ENCODE measurements at places on chromosomes 3 and 15.

GRCh38 chr3:101542957-101543356, 18.7 kb upstream of the TRMT10C start:
- DNase-seq = no peak

DNA sequence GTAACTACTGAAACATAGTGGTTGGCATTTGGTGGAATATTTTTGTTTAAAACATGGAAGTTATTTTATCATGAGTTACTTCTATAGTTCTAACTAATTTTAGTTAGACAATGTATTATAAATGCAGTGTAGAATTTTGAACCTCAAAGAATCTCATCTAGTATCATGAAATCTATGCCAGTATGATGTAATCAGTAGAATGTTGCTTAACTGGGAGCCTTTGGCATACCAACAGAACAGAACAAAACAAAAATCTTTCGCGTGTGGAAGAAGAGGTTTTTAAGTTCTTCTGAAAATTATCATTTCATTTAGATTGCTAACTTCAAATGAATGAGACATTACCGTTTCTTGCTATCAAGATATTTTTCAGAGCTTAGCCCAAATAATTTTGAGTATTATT, 98.4 kb upstream of the LRRFIP2 start:
- DNase-seq = no peak

DNA sequence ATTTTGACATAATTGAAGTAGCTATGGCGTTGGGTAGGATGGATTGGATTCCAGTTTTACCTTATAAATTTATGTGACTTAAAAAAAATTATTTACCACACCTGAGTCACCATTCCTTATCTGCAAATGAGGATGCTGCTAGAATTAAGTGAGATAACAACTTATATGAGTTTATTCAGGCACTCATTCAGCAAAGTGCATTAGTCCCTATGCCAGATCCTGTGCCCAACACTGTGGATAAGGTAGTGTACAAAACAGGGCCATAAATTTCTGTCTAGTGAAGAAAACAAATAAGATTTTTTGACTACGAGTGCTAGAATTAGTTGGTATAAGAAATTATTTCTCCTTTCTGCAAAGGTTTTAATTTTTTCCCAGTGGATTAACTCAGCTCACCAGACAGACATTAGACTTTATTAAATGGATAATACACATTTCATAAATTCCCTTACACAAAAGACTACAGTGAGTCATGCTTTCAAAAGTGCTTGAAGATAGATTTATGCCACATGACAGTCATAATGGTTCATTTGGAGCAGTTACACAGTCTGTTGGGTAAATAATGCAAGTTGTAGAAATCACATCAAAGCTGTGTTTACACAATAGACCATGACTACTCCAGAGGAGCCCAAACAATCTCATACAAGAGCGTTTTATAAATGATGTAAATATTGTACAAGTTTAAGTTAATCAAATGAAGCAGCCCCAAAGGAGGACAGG, 129.9 kb upstream of the TGFBR2 start:
- DNase-seq = no peak

DNA sequence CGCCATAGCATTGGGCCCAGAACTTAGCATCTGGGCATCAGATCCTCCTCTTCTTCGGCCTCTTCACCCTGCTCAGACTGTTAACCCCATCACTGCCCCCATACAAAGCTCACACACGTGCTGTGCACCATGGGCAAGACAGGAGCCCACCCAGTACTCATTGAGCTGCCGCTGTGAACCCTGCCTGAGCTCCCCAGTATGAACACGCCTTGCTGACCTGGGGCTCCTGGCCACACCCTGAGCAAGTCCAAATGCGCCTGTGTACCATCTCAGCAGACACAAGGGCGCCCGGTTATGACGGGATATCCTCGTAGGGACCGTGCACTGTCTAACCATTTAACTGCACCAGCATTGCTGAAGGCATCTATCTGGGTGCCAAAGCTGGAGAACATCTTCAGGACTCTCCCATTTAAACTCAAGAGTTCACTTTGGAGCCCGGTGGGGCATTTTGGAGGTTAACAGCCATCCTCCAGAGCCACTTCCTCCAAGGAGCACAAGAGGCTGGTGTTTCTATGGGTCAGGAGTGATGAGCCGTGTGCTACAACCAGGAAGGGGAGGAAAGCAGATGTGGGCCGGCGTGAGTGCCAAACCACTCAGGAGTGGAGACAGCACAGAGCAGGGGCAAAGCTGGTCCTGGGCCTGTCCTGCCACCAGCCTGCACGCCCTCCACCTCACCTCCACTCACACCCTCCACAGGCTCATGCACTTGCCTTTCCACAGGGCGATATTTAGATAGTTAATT, 12.1 kb downstream of the PRR23E start:
- no peak for DNase-seq

DNA sequence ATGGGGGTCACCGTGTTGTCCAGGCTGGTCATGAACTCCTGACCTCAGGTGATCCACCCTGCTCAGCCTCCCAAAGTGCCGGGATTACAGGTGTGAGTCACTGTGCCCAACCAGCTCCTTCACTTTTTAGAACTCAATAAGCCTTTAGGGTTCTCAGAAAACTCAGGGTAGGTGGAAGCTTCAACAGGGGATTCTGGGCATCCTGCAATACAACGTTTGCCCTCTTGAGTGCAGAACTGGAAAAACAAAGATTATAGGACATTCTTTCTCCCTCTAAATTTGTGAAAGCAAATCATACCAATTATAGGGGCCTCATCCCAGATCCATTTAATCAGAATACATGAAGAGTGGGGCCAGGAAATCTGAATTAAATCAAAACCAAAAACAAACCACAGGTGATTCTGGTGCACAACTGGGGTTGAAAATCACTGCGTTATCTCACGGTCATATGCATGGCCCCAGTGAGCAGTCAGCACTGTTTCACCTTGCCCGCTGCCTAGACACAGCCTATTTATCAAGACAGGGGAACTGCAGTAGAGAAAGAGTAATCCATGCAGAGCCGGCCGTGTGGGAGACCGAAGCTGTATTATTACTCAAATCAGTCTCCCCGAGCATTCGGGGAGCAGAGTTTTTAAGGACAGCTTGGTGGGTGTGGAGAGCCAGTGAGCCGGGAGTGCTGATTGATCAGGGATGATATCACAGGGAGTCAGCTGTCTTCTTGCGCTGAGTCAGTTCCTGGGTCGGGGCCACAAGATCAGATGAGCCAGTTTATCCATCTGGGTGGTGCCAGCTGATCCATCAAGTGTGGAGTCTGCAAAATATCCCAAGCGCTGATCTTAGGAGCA, 58.4 kb downstream of the TMEM44 start:
- DNase-seq = no peak

DNA sequence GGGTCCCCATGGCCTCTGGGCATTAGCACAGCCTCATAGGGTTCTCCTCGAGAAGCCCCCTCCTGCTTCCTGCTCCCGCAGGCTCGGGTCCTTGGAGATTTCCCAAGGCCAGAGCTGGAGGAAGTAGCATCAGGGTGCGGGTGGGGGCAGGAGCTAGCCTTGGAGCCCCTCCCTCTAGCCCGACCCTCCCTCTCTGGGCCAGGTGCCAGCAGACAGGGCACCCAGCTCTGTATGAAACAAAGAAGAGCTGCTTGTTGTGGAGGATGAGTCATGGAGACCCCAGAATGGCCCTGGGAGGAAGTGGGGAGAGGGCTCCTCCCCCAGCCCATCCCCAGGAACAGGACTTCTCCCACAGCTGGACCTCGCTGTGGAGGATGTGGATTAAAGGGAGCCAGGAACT, 29.2 kb downstream of the EPHB3 start:
- DNase-seq = no peak

Measured in activated CD8-positive, alpha-beta memory T cell treated with anti-CD3 and anti-CD28 coated beads for 48 hours (primary cell).